Mesenteric fat pad (tissue), 1 donor: ENCODE measurements at places on chromosomes 5 and 9. TPM values are rescaled to one million over a fixed set of nuclear protein-coding genes. Genes with fewer than 3 reads are reported as not detected.

DNA sequence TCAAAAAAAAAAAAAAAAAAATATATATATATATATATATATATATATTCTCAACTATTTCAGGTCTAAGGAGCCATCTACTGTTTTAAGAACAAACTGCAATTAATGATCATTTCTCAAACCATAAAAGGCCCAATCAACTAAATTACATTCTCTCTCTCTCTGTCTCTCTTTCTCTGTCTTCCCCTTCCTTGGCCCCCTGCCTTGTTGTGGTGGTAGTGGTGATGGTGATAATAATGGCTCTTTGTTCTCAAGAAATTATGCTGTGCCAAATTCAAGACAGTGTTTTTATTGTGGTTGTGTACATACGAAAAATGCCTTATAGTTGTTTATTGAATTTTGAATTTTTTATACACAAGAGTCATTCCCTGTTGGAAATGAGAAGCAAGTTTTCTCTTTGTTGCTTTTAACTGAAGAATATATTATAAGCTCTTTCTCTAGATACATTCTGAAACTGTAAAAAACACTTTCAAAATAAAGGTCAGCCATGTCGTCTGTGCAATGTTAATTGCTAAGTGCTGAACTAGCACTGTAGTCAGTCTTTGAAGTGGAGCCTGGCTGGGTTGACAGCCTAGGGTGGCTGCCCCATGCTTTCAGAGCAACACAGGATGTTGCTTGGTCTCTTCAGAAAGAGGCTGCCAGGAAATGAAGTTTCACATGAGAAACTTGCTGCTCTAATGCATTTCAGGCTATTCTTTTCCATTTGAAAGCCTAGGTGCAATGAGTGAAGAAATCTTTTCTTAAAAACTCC, 96.0 kb downstream of the HINT1 start:
- no peak for DNase-seq

- no peak for DNase-seq
These were observed 21.2 kb upstream of the KCNMB1 start for GRCh38 chr5:170410401-170410800.

The ELAVL2 gene
- total RNA-seq = not detected

DNA sequence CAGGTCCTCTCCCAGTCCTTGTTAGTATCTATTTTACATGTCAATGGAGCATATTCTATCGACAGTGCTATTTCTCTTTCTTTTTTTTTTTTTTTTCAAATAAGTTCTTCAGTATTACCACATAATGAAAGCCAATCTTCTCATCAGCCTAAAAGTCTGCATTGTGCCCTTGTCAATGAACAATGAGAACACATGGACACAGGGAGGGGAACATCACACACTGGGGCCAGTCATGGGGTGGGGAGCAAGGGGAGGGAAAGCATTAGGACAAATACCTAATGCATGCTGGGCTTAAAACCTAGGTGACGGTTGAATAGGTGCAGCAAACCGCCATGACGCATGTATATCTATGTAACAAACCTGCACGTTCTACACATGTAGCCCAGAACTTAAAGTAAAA, 47.7 kb upstream of the TEX48 start:
- no peak for DNase-seq

- no peak for DNase-seq
These were observed 346.3 kb downstream of the ENC1 start for GRCh38 chr5:74294231-74294705.

- no peak for DNase-seq
These were observed 296 bp downstream of the ZSWIM6 start for GRCh38 chr5:61332358-61332749.

DNA sequence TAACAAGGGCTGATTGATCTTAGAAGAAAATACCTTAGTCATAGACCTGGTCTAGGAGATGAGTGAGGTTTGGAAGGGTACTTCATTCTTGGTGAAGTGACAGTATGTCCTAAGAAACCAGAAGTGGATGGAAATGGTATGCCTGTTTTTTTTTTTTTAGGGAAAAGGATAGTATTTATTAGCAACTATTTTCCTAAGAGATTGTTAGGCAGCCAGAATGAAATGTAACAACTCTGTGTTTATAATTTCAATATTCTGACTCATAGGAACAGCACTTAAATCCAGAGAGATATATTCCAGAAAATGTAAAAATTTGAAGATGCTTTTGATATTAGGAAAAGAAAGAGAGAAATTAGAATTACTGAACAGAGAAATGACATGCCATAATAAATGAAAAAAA, 21.2 kb upstream of the ARL14EPL start:
- DNase-seq = no peak

The MORN5 gene
- total RNA-seq = not detected

The VCP gene
- 280 TPM for total RNA-seq

GRCh38 chr5:11785771-11786352, 118.4 kb downstream of the CTNND2 start:
- no peak for DNase-seq

GRCh38 chr5:180339583-180340183, 13.5 kb downstream of the GFPT2 start:
- no peak for DNase-seq

GRCh38 chr9:122695696-122696095, 20.8 kb downstream of the OR1L3 start:
- DNase-seq = no peak

The CNTFR gene
- 116 TPM for total RNA-seq

GRCh38 chr9:86792136-86792535, 155.2 kb downstream of the GAS1 start:
- no peak for DNase-seq

- DNase-seq = peak; percentile 28
These were observed 3.4 kb downstream of the CAMSAP1 start for GRCh38 chr9:135903786-135904520.

GRCh38 chr5:17259630-17260257, 42.3 kb downstream of the BASP1 start:
- no peak for DNase-seq

The ASPN gene
- 4.0 TPM for total RNA-seq

- DNase-seq = no peak
These were observed 108.2 kb upstream of the GPR151 start for GRCh38 chr5:146624179-146624578.

DNA sequence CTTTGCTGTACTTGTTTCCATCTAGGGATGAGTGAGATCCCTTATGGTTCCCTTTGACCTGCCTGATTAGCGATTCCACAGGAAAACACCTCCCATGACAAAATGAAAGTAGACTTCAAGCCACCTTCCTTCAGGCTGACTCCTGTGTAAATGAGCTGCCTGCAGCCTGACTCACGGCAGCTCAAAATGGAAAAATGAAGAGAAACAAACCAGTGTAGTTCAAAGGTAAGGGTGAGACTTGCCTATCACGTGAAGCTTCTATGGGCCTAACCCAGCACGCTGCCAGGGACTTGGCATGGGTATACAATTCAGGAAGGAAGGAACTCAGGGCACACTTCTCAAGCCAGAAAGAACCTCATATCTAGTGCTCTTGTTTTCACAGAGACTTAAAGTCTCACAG, 110.1 kb upstream of the LRRTM2 start:
- DNase-seq = no peak

DNA sequence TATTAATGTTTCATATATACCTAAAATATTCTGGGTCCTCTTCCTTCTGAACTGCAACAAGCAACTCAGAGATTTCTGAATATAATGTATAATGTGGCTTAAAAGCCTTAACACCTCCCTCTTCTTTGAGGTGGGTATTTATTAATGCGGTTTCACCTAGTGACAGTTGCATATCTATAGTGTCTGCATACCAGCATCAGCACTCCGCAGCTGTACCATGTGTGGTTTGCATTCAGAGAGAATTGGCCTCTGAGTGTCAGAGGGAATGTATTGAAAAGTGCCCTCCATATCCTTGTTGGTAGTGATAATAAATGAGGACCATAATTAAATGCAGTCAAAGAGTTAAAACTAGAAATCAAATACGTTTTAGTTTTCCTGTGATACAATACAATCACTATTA, 256.6 kb upstream of the ARRDC3 start:
- DNase-seq = no peak

DNA sequence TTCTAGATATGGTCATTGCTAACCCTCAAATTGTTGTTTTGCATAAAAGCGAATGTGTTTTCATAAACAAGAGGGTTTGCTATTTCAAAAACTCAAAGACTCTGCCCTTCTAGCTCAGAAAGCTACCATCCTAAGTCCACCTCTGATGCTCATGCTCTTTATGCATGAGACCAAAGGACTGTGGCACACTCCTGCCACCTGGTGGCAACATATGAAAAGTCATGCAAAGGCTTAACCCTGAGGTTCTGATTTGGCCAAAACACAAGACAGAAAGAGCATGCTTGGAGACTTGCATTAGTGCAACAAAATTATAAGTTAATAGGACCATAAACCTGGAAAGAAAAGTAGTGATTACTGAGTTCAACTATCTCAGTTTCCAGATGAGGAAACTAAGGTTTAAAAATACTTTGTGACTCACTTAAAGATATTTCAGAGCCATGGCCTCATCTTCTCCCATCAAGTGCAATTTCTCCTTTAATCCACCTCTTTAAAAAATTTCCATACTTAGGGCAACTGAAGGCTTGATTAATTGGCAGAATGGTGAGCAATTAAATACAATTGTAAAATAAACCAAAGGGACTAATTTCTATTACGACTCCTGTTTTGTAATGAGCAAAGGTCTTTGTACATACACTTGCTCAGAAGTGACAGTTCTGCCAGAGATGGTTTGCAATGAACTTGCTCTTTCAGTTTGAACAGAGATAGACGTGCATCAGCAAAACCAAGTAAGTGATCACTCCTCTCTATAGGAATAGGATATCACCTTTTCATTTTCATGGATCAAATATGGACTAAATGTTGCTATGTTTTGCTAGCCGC, 110.7 kb upstream of the RAD23B start:
- no peak for DNase-seq

DNA sequence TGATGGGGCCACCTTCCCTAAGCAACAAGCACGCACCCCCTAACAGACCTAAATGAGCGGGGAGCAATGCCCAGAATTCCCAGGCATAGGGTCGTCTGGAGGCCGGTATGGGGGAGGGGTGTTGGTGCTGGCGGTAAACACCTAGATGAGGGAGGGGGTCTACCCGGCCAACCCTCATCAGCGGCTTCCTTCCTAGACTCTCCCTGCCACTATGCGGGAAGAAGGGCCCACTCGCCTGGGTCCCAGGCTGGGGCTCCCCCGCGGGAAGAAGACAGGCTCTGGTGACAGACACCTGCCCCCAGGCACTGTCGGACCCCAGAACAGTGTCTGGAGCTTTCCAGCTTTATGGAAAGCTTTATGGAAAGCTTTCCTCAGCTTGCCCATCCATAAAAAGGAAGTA, 519.0 kb upstream of the SEMA6A start:
- DNase-seq = no peak

DNA sequence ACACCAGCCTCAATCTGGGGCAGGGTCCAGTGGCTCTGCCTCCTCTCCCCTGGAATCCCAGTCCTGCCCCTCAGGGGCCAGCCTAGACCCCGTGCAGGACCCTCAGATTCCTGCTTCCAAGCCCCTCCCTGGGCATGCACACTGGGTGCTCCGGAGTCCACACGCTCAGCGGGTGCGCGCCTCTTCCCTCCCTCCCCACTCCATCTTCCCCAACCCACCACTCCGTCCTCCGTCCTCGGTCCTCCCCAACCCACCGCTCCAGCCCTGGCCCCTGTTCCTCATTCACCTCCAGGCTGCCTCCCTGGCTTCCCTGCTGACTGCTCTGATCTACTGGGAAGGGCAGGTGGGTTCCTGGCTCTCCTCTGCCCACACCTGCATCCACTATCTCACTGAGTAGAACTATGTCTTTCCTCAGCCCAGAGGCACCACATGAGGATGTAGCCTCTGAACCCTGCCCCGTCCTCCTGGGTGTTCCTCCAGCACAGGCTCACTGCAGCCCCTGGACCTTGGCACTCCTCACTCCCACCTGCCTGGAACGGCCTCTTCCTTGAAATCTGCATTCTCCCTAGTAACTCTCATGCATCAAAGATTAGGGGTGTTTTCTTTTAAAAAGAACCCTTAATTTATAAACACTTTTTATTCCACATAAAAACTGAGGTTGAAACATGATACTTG, 92.8 kb downstream of the CAMSAP1 start:
- peak; percentile 68 for DNase-seq

DNA sequence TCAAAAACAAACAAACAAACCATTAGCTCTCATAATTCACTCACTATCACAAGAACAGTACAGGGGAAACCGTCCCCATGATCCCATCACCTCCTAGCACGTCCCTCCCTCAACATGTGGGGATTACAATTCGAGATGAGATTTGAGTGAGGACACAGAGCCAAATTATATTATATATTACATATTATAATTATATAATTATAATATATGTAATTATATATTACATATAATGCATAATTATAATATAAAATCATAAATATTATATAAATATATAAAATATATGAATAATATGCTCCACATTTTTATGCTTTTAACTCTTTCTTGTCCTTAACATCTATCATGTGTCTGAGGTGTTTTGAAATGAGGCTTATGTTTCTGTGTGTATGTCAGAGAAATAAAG, 3.4 kb upstream of the C9 start:
- DNase-seq = no peak

DNA sequence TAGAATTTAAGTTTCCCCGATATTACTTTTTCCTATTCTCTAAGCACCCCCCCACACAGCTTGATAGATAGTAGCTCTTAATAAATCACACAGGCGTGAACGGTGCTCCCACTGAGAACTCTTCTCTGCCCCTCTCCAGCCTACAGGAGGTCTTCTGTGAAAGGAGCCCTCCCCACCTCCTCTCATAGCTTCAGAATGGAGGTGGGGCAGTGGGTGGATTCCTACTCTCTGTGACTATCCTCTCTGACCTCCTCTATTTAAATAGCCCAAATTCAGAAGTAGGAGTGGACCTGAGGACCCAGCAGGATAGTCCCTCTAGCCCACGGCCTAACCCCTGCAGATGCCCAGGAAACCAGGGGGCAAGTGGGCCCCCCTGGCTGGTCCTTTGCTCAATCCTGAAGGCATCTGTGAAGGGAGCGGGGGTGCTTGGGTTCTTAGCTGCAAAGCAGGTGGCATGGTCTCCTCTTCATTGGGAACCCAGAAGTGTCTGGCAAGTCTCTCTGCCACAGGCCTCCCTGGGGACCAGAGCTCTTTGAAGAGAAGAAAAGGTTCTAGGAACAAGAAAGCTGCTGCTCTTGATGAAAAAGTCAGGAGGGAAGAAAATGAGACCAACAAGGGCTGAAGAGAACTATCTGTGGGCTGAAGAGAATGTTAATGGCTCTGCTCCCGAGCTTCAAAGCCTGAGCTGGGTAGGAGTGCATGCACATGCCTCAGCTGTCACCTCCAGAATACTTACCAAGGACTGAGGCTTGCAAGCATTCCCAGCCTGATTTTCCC, 21.1 kb upstream of the HSPA9 start:
- DNase-seq = peak; percentile 68

GRCh38 chr5:90894866-90895420, 336.3 kb downstream of the ADGRV1 start:
- no peak for DNase-seq
